Right atrium auricular region (tissue), 2 donors: ENCODE measurements at places on chromosomes 6 and 20. TPM values are rescaled to one million over a fixed set of nuclear protein-coding genes. Genes with fewer than 3 reads are reported as not detected.

SALL4 gene
- not detected for total RNA-seq

DNA sequence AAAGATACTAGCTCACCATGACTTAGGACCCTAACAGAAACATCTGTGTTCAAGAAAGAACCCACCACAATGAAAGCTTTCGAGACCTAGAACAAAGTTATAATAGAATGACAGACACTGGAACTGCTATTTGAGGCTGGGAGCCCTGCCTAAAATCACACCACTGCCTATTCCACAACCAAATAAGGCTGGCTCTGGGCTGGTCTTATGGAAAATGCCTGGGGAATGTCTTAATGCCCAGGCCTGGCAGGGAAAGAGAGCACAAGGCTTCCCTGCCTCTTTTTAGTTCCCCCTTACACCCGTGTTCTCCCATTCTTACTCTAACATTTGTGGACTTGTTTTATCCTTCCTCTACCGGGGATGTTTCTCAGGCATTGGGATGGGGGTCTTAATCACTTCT is 5.6 kb upstream of the METTL24 start:
- H3K36me3 ChIP-seq, result no peaks in the 10 kb centered on the region
- no peaks in the 10 kb centered on the region for H3K27me3 ChIP-seq
- DNase-seq, result no peak
- no peak overlapping the region for H3K27ac ChIP-seq

DNA sequence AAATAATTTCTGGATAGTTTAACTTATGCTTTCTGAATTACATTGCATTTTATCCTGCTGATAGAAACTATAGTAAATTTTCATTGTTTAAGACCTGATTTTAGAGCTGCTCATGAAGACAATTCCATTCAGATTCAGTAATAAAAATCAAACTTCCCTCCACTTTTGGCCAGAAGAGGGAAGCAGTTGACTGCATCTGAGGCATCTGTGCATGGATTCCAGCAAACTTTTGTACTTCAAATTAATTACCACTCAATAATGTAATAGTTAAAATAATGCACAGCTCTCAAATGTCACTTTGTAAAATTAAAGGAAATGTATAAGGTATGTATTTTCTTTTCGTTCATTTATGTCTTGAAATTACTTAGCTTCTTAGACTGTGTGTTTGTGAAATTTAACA is 64.2 kb upstream of the SLC35B3 start:
- no peak overlapping the region for H3K27ac ChIP-seq
- no peaks in the 10 kb centered on the region for H3K4me1 ChIP-seq
- H3K4me3 ChIP-seq, result no peak overlapping the region
- H3K36me3 ChIP-seq, result no peaks in the 10 kb centered on the region
- no peaks in the 10 kb centered on the region for H3K27me3 ChIP-seq

PRND gene
- total RNA-seq, result not detected

GRCh38 chr20:53468587-53468986 is 125.1 kb downstream of the ZNF217 start:
- no peak overlapping the region for H3K4me3 ChIP-seq
- DNase-seq, result no peak
- no peaks in the 10 kb centered on the region for H3K36me3 ChIP-seq
- no peaks in the 10 kb centered on the region for H3K27me3 ChIP-seq

DNA sequence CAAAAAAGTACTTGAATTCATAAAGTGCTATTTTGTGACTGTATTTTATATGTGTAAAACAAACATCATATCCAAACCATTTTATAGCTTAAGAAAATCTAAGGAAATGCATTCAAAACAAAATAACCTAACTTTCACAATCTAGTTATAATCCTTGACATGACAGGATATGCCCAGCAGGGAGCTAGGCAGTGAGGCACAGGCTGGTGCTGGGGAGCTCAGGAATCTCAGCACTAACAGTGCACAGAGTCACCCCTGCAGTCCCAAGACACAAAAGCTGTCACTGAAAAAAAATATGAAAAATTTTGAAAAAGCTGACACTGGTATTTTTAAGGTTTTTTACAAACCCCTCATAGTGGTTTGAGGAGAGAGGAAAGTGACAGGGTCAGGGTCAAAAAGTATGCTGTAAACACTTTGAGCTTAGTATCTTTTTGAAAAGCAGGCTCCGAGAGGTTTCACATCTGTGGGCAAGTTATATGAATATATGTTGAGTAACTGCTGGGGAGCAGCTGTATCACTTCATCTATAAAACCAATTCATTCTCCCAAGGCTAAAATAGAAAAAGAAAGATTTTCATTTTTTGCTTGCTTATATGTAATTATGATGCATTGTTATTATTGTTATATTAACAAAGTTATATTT is 24.1 kb downstream of the LGSN start:
- H3K27me3 ChIP-seq, result no peaks in the 10 kb centered on the region
- no peak overlapping the region for H3K4me3 ChIP-seq
- H3K4me1 ChIP-seq, result no peaks in the 10 kb centered on the region
- no peak for DNase-seq

- no peaks in the 10 kb centered on the region for H3K27me3 ChIP-seq
- no peak for DNase-seq
- H3K4me1 ChIP-seq, result no peaks in the 10 kb centered on the region
- H3K27ac ChIP-seq, result no peak overlapping the region
- peaks cover 12% of the 10 kb centered on the region for H3K36me3 ChIP-seq
These were observed 16.4 kb upstream of the ZC3H12D start for GRCh38 chr6:149501201-149501600.

GRCh38 chr6:116443105-116443504 is 18.1 kb upstream of the CALHM6 start:
- H3K36me3 ChIP-seq, result no peaks in the 10 kb centered on the region
- no peak overlapping the region for H3K27ac ChIP-seq
- H3K4me3 ChIP-seq, result no peak overlapping the region
- no peak for DNase-seq

TNFRSF21 gene
- total RNA-seq, result 7.4 TPM

DNA sequence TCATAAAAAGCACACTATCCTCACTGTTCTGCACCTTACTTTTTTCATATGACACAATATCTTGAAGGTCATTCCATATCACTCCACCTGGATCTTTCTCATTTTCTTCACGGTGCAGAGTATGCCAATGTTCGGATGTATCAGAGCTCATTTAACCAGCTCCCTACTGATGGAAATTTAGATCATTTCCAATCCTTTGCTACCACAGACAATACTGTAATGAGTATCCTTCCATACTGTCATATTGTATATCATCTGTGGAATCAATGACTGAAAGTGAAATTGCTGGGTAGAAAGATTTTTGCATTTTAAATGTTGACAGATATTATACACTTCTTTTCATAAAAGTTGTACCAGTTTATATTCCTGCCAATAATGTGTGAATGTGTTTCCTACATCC is 2.2 kb upstream of the RAB44 start:
- H3K4me3 ChIP-seq, result no peak overlapping the region
- H3K36me3 ChIP-seq, result no peaks in the 10 kb centered on the region
- no peak overlapping the region for H3K27ac ChIP-seq

TFAP2C gene
- total RNA-seq, result 0.39 TPM

DNA sequence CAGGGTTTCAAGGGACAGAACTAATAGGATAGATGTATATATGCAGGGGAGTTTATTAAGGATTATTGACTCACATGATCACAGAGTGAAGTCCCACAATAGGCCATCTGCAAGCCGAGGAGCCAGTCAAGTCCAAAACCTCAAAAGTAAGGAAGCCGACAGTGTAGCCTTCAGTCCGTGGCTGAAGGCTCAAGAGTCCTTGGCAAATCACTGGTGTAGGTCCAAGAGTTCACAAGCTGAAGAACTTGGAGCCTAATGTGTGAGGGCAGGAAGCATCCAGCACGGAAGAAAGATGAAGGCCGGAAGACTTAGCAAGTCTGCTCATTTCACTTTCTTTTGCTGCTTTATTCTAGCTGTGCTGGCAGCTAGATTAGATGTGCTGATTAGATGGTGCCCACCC is 128.0 kb downstream of the TNFRSF21 start:
- H3K27ac ChIP-seq, result no peak overlapping the region
- H3K36me3 ChIP-seq, result no peaks in the 10 kb centered on the region
- H3K4me1 ChIP-seq, result no peaks in the 10 kb centered on the region
- H3K4me3 ChIP-seq, result no peak overlapping the region

DNA sequence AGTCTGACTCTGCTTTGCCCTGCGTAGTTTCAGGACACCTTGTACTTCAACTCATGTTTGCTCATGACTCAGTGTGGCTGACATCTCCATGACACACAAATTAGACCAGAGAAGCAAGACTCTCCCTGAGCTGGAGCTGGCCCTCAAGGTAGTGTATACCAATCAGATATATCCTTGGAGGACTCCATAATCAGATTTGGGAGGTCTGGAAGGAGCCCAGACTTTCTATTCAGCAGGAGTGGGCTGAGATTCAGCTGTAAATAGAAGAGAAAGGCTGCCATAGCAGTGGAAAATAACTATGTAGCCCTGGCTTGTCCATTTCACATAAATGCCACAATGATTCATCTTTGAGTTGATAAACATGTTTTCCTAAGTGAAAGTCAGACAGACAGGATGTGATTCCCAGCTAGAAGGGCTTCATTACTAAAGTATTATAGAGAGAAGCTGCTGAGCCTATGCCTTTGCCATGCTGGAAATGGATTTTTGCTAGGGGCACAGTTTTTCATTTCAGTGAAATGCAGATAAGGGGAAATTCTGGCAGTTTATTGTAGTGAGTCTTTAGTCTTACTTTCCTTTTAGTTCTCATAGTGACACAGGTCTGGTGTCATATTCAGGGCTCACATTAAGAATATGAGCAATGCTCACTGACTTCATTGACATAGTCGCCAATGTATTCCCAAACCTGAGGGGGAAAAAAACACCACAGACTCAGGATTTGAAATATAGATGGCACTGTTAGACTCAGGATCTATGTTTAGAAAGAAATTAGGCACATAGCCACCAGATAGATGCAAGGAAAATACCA is 95.3 kb downstream of the CLVS2 start:
- no peaks in the 10 kb centered on the region for H3K4me1 ChIP-seq
- H3K27me3 ChIP-seq, result no peaks in the 10 kb centered on the region
- H3K36me3 ChIP-seq, result no peaks in the 10 kb centered on the region
- no peak for DNase-seq
- H3K27ac ChIP-seq, result no peak overlapping the region

GPLD1 gene
- 0.71 TPM for total RNA-seq

DDX43 gene
- total RNA-seq, result 0.85 TPM

TULP1 gene
- total RNA-seq, result not detected

FOXF2 gene
- not detected for total RNA-seq

TTBK1 gene
- total RNA-seq, result 0.12 TPM

- no peak overlapping the region for H3K27ac ChIP-seq
- H3K4me1 ChIP-seq, result no peaks in the 10 kb centered on the region
- DNase-seq, result no peak
- no peaks in the 10 kb centered on the region for H3K27me3 ChIP-seq
- no peaks in the 10 kb centered on the region for H3K36me3 ChIP-seq
These were observed 41.3 kb downstream of the MACROD2 start for GRCh38 chr20:14036567-14036966.

DNA sequence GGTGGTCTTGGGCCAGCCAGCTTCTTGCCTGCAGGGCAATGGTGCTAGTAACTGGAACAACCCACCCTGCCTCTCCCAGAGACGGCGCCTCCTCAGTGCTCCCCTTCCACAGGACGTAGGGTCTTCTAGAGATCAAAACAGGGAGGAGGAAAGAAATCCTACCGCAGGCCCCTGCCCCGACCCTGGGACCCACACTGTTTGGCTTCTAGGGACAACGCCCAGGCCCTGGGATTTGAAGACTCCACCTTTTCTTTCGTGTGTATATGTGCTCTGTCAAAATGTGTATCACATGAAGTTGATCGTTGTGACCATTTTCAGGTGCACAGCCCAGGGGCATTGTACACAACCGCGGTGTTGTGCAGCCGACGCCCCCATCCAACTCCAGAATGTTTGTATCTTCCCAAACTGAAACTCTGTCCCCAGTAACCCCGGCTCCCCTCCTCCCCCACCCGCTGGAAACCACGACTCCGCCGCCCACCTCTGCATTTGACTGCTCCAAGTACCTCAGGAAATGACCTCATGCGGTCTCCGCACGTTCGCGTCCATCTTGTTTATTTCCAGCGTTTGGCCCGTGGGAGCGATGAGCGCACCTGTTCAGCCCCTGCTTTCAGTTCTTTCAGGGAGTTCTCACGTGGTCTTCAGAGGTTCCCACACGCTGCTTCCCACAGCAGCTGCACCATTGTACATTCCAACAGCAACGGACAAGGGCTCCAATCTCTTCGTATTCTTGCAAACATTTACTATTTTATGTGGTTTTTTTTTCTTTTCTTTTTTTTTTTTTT is 3.4 kb upstream of the BHLHE23 start:
- no peak overlapping the region for H3K27ac ChIP-seq
- H3K4me3 ChIP-seq, result no peak overlapping the region
- H3K4me1 ChIP-seq, result no peaks in the 10 kb centered on the region
- H3K36me3 ChIP-seq, result no peaks in the 10 kb centered on the region
- peaks cover 44% of the 10 kb centered on the region for H3K27me3 ChIP-seq

PRDM13 gene
- not detected for total RNA-seq

MAPK14 gene
- total RNA-seq, result 46.7 TPM
